GM23338 (cell line): ENCODE measurements at places on chromosomes 1 and 21.

DNA sequence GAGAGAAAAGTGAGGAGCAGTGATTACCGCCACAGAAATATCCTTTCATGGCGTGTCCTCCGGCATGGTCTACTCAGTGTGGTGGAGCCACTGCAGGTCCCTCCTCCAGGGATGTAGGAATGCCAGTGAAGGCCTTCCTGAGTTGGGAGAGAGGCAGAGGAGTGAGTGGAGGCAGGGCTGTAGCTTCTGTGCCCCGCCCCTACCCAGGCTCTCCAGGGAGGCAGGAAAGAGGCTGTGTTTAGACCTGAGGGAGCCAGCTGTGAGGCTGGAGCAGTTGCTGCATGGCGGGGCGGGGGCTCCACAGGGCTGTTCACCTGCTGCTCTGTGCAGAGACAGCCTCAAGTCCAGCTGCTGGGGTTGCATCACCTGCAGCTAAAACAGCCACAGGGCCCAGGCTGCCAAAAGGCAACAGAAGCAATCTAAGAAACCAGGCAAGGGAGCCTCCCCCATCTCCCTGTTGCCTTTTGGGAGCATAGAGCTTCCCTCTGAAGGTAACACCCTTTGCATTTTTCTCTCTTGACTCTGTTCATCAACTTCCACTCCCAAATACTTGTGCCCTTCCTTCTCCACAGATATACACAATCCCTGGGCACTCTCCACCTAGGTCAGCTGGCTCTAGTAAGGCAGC is 801 bp upstream of the ANXA9 start:
- peak; percentile 92 for DNase-seq

DNA sequence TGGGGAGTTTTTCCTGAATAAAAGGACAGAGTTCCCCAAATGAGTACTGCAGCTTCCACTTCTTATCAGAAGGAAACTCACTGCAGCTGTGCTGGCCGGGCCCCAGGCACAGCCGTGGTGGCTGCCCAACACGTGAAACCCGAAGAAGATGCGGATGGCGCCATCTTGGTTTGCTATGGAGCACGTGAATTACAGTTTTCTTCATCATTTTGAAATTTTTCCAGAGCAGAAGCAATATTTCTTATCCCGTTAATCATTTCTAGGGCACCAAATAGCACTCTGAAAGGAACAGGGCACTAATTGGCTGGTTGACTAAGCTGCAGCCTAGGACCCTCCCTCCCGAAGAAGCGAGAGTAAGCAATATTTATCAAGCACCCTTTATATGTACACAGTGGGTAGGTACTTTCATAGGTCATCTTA is 63.2 kb upstream of the EPS8L3 start:
- DNase-seq: no peak

- DNase-seq: no peak
Measured at GRCh38 chr1:83029916-83030315, 969.0 kb downstream of the TTLL7 start.

GRCh38 chr21:37005548-37006485 is 685 bp upstream of the RIPPLY3 start:
- DNase-seq: peak; percentile 77

DNA sequence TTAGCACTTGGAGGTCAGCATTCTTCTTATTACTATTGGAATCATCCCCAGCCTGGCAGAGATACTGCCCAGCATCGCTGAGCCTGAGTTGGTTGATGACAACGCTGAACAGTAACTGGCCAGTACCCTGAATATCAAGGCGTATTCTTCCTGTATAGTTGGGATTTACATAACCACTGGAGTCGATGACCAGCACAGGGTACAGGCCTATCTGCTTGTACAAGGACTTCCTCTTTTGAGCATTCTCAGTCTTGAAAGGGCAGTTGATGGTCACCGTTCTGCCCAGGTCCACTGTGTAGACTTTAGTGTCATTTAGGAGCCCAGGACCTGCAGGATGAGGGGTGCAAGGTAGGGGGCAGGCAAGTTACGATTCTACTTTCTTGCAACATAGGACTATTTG is 8.8 kb downstream of the PIGR start:
- DNase-seq: no peak

GRCh38 chr1:44575396-44575795 is 98.9 kb downstream of the TMEM53 start:
- DNase-seq: no peak

- no peak for DNase-seq
Measured at GRCh38 chr1:15141935-15142539, 11.5 kb upstream of the TMEM51 start.

GRCh38 chr1:26021647-26022403 is at the start of gene EXTL1:
TSS of gene EXTL1 (plus strand) at chr1:26021775. CDS start at chr1:26022647, 872 bp downstream.
- peak; percentile 94 for DNase-seq

DNA sequence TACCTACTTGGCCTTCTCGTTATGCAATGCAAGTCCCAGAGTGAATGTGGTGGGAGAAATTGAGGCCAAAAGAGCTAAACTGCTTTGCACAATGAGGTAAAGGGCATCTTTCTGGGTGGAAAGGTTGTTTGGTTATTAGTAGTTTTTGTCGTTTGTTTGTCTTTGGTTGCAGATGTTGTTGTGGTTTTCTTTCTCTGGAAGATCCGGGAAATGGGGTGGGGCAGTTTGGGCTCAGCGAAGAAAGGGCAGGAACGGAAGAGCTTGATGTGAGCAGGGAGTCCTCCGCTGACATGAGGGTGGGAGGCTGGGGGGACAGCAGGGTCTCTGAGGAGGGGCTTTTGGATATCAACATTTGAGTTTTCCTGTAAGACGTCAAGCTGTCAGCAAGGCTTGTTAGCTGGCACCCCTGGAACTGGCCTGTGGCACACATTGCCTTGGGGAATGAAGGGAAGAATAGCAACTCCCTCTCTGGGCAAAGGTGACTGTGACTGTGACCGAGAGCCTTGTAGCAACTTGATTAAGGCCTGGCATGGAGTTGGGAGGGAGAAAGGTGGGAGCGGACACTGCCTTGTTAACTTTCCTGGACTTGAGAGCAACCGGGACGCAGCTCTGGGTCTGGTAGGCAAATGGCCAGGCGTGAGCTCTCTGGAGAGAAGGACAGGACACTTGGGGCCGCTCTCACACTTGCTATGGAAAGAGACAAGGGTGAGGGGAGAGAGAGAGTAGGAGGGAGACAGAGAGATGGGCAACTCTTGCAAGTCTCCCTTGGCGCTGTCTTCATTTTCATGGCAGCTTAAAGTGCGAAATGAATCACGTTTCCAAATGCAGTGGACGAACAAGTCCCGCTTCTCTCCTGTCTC is 15.4 kb upstream of the OPRD1 start:
- peak; percentile 62 for DNase-seq

- DNase-seq: peak; percentile 30
Measured at GRCh38 chr1:30758785-30759380, 1.3 kb upstream of the LAPTM5 start.

DNA sequence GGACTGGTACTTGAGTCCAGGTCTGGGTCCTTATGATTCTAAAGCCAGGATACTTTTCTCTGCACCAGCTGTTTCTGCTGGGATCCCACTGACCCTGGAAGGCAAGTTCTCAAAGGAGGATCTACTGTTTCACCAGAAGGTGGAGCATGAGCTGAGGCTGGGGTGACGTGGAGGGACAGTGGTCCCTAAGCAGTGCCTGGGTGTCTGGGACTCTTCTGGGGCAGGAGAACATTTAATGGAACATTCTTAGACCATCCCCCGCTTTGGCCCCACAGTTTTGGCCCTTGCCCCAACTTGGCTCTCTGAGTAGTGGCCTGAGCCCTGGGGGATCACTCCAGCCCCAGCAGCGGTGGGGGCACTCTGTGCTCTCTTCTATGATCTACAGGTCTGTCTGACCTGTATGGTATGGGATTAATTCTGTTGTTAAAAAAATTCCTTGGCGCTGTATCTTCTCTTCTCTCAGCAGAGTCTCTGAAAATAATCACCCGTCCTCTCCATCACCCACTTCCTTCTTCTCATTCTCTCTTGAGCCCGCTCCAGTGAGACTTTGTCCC is 60.3 kb upstream of the CSF3R start:
- peak; percentile 62 for DNase-seq

GRCh38 chr1:156898161-156898566 is 4.6 kb downstream of the PEAR1 start:
- DNase-seq: peak; percentile 31

- DNase-seq: no peak
Measured at GRCh38 chr1:14270821-14271220, 327.7 kb upstream of the KAZN start.

- DNase-seq: no peak
Measured at GRCh38 chr21:46567348-46567747, 37.5 kb downstream of the S100B start.

DNA sequence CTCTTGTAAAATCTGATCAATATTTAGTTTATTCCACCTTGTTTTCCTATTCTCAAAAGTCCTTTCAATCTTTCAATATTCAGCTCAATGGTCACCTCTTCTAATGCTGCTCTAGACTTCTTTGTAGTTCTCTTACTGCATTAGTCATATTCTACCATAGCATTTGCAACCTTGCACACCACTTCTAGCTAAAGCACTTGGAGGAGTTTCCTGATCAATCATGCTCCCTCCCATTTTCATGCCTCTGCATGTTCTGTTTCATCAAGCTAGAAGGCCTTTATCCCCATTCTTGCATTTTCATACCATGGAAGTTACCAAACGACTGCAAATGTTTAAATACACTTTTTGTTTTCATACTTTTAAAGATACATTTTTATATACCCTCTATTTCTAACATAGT is 72.1 kb downstream of the SLC5A9 start:
- DNase-seq: no peak

DNA sequence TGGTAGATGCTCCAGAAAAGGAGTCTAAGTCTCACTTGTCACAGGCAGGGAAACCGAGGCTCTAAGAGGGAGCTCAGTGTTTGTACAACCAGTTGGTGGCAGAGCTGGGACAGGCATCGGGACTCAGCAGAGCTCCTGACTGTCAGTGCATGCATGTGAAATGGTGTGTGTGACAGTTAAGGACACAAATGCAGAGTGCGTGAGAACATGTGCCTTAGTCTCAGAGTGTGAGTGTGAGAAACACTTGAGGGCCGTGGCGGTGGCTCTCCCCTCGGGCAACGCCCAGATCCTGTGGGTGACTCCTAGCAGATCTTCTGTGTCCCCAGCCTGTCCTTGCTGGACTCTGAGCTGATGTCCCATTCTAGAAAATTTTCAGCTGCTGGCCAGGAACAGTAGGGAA is 362.6 kb downstream of the MATN1 start:
- no peak for DNase-seq

DNA sequence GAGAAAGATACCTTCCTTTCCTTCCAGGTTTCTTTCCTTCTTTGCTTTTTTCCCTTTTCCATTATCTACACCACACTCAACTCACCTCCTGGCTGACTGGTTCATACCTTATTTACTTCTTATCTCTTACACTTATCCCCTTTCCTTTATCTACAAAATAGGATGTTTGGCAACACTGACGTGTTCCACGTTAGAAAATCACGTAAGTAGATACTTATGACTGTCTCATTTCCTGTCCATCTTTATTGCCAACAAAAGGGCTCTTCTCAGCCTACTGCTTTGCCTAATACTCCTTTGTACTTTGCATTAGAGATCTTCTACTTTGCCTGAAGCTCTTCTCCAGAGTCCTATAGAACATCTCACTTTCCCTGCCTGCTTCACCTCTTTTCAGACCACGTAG is 25.1 kb downstream of the SYNJ1 start:
- DNase-seq: no peak

- no peak for DNase-seq
Measured at GRCh38 chr1:248783367-248783766, 27.8 kb upstream of the LYPD8 start.

DNA sequence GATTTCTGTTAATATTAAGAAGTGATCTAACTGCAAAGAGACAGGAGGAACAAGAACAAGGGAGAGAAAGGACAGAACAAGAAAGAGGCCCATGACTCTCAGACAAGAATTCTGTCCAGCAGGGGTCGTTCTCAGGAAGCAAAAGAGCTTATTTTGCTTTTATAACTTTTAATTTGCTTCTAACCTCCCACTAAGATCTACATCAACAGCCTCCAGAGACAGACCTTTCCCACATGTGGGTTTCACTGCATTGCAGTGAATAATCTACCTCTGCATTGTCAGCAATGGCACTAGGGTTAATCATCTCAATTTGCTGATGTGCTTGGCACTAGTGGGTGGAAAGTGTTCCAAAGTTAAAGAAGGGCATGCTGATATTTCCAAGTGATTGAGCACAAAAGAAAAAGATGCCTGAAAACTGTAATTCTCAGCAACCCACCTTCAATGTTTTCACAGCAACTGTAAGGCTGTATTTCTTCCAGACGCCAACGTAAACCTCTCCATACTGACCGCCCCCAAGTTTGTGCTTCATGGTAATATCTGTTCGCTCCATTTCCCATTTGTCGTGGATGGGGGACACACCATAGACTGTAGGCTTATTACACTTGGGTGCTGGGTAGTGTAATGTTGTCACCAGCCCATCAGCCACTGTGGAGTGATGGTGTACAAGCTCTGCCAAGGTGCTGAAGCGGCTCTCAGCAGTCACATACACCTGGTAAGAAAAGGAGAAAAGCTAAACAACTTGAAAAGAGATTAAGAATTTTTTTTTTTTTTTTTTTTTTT is 39.5 kb downstream of the TOR3A start:
- peak; percentile 79 for DNase-seq

GRCh38 chr1:157439302-157439954 is 112.9 kb downstream of the FCRL5 start:
- DNase-seq: no peak

DNA sequence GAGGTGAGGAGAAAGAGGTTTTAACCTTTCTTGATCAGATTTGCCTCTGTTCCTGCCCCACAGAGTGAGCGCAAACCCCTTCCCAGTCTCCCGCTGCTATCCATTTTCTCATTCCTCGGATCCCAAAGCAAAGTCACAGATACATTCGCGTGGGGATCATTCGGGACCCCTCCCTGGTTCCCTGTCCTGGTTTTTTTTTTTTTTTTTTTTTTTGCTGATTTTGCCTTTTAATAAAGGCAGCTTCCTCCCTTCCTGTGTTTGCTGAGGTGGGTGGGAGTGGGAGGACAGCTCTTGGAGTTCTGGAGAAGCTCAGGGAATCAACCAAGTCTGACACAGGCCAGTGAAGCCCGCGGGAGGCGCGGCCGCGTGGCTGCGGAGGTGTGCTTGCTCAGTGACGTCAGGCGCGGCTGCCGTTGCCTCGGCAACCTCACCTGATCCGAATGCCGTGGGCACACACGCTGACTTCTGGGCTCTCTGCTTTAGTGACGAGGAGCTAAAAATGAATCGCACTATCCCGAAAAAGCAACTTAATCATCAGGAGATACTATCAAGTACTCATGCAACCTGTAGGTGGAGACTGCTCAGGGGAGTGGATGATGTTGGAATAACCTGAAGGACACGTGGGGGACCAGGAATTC is 106.4 kb downstream of the TBX19 start:
- peak; percentile 81 for DNase-seq

GRCh38 chr1:56099766-56100265 is 479.5 kb downstream of the PLPP3 start:
- no peak for DNase-seq
